ENCODE measurements at places on chromosomes 16 and 17.
A peak's percentile ranks its signal among the peaks of the same experiment; 100 is the strongest.

DNA sequence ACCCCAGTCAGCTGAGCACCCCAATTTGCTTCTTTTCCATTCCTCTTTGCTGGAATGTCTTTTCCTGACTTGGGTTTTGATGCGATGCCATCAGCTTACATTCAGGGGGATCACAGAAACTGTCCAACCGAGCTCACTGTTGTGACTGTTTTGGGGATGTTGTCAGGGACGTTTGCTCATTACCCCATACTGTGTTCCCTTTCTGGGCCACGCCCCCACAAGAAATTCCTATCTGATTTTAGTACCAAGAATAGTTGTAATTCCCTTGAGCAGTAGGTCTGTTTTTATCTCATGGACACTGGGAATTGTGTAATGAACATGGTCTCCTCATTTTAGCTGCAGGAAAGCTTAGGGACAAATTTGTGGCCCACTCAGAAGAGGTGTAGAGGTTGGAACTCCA, 2.6 kb upstream of the NTN1 start:
- DNase-seq, result no peak

DNA sequence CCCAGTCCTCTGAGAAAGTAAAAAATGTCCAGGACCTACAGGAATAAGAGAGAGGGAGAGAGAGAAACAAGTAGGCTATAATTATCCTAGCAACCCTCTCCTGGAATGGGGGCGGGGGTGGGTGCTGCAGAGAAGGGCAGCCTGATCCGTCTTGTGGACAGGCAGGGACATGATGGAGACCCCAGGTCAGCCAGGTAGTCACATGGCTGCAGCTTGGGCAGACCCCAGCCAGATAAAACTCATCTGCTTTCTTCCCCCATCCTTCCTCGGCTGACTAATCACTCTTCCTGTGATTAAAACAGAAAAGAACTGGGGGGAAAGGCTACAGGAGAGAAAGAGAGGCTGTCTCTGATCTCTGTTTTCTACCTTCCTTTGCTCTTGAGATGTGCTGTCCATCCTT, 32.6 kb downstream of the COPZ2 start:
- no peak for DNase-seq

DNA sequence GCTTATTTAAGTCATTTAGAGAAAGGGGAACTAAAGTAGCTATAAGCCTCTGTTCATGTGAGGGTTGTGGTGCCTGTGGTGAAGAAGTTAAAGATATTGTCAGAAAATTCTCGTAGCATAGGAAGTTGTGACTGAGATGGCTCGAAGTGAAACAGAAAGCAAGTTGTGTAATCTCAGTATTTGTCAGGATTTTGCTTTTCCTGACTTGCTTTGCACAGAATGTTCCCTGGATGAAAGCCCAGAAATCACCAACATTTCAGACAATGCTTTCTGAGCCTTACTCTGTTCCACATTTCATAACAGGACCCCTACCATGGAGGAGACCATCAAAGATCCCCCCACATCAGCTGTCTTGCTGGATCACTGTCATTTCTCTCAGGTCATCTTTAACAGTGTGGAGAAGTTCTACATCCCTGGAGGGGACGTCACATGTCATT, 10.6 kb downstream of the CALCOCO2 start:
- no peak for DNase-seq

DNA sequence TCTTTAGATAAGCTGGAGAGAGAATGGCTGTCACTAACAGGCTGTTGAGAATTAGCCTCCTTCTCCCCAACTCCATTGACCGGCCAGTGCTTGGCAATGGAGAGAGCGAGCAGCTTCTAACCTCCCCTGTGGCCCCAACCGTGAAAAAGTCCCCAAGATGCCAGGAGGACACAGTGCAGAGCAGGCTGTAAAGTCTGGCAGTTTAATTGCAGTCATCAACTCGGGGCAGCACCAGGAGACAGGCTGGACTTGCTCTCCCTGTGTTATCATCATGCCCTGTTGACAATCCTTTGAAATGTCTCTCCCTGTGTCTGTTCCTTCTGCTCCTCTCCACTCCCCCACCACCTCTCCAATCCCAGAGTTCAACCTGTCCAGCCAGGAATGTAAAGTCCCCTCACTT, 705 bp upstream of the CDRT4 start:
- no peak for DNase-seq

DNA sequence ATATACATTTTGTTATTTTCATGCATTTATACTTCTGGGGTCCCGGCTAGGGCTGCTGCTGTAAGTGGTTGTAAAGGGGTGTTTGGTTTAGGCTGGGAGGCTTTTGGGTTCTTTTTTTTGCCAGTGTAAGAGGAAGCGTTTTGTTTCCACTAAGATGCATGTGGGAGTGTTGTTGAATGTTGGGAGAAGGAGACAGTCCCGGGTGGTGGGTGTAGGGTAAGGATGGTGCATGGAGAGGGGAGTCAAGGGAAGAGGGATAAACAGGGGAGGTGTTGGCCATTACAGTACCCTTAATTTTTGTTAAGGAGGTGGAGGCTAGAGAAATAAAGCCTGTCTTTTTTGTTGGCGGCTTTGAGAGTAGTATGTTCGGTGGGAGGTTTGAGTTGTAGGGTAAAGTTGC, 8.4 kb upstream of the ZNF747 start:
- DNase-seq, result no peak

- DNase-seq, result peak; percentile 59
Observed at GRCh38 chr16:31427441-31428278, 500 bp downstream of the COX6A2 start.

- no peak for DNase-seq
Observed at GRCh38 chr17:40921026-40921425, 16.4 kb downstream of the KRT23 start.

DNA sequence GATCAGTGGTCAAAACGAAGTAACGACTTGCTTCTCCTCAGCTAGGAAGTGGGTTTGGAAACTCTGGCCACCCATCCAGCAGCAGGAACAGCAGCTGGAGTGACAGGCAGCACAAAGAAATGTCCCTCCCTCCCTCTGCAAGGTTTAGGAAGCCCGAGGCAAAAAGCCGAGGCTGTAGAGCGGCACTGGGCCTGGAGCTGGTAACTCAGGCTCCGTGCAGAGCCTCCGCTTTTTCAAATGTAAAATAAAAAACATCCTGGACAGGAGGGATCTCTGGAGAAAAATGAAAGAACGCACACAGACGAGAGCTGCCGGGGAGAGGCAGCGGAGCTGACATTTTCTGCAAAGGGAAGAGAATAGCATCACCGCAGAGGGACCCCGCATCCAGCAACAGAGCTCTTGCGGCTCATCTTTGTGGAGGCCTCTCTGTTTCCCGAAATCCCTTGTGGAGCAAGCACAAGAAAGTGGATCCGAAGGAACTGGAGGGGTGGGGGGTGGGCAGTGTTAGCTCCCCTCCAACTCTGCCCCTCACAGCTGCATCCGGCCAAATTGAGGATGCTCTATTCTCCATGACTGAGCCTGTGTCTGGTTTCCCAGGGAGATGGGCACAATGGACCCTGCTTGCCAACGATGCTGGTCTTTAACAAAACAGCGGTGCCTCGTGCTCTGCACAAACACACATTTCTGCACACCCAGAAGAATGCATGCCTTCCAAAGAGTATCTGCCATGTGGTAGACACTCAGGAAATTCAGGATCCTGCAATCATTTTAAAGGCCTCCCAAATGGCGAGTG, 335.5 kb upstream of the ZFHX3 start:
- no peak for DNase-seq

DNA sequence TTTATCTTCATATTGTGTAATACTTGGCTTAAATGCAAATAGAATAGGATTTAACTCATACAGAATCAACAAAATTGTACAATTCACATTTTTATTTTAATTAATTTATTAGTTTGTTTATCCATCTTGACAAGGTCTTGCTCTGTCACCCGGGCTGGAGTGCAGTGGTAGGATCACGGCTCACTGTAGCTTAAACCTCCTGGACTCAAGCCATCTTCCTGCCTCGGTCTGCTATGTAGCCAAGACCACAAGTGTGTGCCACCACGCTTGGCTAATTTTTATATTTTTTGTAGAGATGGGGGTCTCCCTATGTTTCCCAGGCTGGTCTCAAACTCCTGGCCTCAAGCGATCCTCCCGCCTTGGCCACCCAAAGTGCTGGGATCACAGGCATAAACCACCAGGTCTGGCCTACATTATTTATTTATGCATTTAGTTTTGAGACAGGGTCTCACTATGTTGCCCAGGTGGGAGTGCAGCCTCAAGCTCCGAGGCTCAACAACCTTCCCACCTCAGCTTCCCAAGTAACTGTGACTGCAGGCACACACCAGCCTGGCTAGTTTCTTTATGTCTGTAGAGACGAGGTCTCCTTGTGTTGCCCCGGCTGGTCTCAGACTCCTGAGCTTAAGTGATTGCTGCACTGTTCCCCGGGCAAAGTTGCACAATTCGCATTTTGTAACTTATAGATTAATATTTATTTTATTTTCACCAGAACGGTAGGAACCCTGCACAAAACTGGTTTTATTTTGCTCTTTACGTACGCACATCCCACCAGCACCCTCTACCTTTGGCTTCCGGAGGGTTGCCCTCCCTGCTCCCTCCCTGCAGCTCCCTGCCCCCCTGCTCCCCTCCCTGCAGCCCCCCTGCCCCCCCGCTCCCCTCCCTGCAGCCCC, 4.9 kb downstream of the DPEP1 start:
- DNase-seq, result no peak

- no peak for DNase-seq
Observed at GRCh38 chr16:74249846-74250245, 46.8 kb upstream of the PSMD7 start.

DNA sequence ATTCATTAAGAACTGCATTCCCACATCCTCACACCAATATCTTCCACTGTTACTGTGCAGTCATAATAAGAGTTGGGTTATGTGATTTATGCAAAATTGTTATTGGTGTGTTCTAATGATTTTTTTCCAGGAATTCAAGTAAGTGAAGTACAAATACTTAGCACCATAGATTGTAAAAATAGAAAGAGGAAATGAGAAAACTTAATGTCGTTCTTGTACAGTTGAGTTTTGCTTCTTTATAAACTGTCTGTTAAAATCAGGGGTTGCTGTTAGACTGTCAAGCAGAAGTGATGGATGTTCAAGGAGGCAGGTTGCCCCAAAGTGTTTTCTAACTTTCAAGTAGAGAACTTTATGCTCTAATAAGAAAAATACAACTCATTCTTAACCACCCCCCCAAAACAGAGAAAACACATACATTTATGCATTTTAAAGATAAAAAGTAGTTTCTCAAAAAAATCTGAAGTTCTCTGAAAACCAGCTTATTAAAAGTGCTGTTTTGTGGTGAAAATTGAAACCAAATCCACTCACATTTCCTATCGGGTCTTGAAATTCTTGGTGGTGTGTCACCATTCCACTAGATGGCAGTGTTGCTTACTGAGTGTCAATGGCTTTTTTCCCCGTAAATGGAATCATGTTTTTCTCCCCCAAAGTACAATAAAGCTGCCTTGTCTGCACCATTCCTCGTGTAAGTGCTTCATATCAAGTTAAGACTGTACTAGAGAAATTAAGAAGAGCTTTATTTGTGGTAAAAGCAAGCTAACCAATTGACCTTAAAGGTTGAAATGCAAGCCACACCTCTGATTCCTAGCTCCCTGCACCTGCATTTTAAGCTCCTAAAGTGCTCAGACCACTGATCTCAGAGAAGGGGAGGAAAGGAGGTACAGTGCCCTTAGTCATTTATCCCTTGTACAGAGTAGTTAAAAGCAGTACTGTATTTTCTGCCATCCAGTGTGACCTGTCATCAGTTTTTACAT, 4.7 kb upstream of the IGSF6 start:
- peak; percentile 17 for DNase-seq

- DNase-seq, result no peak
Observed at GRCh38 chr17:83203472-83204221, 124.2 kb downstream of the METRNL start.

DNA sequence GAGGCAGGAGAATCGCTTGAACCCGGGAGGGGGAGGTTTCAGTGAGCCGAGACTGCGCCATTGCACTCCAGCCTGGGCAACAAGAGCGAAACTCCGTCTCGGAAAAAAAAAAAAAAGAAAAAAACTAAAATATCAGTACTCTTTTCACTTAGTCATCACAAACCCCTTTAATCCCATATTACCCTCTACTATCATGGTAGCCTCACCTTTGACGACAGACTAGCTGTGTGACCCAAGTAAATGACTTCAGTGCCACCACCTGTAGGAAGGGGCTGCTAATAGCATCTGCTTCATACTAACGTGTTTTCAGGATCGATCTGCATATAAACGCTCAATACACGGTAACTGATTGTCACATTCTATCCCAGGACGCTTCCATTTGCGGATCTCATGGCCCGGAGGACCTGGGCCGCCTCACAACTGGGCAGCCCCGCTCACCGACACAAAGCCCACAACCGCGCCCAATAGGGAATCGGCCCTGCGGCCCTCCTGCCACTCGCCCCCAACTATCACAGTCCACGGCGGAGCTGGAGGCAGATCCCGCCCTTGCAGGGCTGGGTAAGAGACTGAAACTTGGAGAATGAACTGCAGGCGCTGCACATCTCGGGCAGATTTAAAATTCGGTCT, 1.1 kb upstream of the ZNF263 start:
- no peak for DNase-seq

GRCh38 chr17:81702934-81703746, at the start of gene MRPL12:
TSS of gene MRPL12 (plus strand) at chr17:81703367. CDS start at chr17:81703502, 135 bp downstream.
- DNase-seq, result peak; percentile 78

GRCh38 chr17:83080858-83081683, 1.7 kb downstream of the METRNL start:
- peak; percentile 46 for DNase-seq

GRCh38 chr17:10126616-10127501, 71.5 kb downstream of the GAS7 start:
- no peak for DNase-seq

- DNase-seq, result peak; percentile 58
Observed at GRCh38 chr16:69396187-69397061, 10.6 kb upstream of the TERF2 start.

DNA sequence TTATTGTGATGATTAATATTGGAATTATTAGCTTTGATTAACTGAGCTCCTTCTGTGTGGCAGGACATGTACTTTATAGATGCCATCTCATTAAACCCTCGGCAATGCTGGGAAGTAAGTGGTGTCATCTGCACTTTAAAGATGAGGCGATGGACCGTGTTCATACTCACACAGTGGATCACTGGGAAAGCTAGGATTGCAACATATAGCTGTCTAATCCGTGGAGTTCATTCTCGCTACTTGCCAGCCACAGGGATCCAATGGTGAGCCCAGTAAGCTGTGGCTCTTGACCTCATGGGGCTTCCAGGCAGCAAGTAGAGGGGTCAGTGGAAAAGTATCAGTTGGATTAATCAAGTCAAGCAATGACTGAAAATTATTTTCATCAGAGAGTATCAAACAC, 587.9 kb downstream of the CDH13 start:
- DNase-seq, result no peak

DNA sequence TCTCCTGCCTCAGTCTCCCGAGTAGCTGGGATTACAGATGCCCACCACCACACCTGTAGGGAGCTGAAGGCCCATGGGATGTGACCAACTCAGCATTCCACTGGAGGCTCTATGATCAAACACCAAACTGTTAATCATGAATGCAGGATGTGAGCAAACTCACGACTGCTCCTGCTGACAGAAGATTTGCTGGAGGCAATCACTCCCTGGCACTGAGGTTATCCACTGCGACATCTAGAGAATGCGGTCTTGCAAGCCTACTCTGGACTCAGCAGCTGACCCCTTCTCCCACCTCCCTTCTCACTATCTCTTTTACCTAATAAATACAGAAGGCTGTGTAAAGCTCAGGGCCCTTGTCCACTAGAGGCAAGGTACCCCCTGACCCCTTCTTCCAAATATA, 4.9 kb downstream of the TEX14 start:
- DNase-seq, result no peak

- no peak for DNase-seq
Observed at GRCh38 chr16:1923299-1924034, 5.3 kb upstream of the HS3ST6 start.

All from activated CD4-positive, alpha-beta T cell treated with anti-CD3 and anti-CD28 coated beads, Interleukin-2, amount 50 U/mL, for 4 hours (primary cell).